Kidney (tissue), 22 donors: ENCODE measurements at places on chromosomes 7 and 10. TPM values are rescaled to one million over a fixed set of nuclear protein-coding genes. Genes with fewer than 3 reads are reported as not detected.

GRCh38 chr10:115975506-115975905, 297.5 kb downstream of the GFRA1 start:
- DNase-seq: no peak

- DNase-seq: no peak
Measured at GRCh38 chr10:61503051-61503450, 49.9 kb upstream of the TMEM26 start.

DNA sequence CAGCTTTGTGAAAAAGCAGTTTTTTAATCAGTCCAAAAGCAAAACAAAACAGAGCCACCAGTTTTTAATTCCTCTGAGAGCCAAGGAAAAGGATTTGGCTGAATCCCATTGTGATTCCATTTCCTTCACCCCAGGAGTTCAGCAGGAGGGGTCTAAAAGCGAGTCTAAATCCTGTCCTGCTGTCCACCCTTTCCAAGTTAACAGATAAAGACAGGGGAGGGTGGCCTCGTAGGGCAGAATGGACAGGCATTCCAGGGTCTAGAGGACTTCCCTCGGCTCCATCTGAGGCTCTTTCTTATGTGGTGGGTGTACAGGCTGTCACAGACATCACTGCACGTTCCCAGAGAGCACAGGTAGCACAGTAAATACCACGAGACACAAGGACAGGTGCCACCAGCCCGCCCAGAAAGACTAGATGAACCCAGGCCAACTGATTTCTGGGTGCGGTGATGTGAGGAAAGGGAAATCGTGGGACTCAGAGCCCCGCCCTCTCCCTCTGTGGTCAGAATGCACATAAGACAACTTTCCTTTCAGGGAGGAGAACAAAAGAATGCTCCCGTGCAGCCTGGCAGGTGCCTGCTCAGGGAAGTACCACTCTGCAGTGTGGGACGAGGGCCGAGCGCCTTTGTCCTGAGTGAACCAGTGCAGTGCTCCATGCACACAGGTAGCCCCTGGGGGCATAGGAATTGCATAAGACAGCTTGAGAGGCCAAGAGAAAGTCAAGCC, 119.7 kb downstream of the ABLIM1 start:
- no peak for DNase-seq

Gene PHF14
- total RNA-seq: 31.7 TPM
